ENCODE measurements at places on chromosomes 2 and 18.
A peak's percentile ranks its signal among the peaks of the same experiment; 100 is the strongest.

DNA sequence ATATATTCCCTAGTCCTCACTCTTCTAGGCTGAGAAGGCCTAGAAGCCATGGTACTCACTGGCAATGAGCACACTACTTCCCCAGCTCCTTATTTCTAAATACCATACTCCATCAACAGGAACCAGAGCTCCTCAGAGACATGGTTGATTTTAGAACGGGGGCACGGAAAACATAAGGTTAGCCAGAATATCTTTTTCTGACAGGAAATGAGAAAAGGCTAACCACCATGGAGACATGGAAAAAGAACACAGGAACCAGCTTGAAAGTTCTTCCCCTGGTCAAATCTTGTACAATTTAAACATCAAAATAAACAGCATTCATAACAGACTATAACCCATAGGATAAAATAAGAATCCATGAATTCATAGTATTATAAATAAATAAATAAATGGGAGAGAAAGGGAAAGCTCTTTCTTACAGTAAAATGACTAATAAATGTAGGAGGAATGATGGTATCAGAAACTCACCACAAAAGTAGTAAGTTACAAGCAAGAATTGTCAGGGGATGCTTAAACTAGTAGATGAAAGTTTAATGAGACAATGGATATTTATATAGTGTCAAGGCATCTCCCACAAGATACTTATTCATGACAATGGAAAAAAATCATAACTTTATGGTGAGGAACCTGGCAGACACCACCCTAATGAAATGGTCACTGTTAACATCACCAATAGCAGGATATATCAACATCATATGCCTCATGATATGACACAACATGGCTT lies 20.6 kb upstream of the GCC2 start:
- no peak for DNase-seq

- no peak for DNase-seq
Observed at GRCh38 chr18:59516356-59517155, 157.5 kb upstream of the LMAN1 start.

- no peak for DNase-seq
Observed at GRCh38 chr2:238140040-238140439, 1.6 kb downstream of the KLHL30 start.

DNA sequence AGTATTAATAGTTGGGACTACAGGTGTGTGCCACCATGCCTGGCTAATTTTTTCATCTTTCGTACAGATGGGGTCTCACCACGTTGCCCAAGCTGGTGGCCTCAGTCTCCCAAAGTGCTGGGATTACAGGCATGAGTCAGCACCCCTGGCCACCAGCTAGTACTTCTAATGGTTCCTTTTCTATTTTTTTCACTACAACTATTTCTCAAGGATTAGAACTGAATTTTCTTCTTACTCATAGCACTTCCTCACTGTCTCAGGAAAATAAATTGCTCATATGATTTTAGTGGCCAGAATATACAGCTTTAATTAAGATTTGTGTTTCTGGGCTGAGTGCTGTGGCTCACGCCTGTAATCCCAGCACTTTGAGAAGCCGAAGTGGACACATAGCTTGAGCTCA lies 43.2 kb upstream of the SOS1 start:
- DNase-seq = no peak

DNA sequence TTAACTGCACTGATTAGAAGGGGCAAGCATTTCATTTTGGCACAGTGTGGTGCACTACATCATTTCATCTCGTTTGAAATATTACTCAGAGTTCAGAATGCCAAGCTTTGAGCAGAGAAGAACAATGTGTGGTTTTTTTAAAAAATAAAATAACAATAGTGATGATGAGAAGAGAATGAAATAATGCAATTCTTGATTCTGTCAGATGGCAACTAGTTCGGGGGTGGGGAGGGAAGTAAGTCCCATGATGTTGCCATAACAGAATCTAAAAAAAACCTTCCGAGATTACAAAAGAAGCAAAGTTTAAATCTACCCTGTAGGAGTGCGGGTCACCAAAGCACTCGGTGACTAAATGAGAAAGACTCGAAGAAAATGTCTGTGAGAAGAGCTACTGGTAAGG lies 490.4 kb downstream of the NR4A2 start:
- no peak for DNase-seq

DNA sequence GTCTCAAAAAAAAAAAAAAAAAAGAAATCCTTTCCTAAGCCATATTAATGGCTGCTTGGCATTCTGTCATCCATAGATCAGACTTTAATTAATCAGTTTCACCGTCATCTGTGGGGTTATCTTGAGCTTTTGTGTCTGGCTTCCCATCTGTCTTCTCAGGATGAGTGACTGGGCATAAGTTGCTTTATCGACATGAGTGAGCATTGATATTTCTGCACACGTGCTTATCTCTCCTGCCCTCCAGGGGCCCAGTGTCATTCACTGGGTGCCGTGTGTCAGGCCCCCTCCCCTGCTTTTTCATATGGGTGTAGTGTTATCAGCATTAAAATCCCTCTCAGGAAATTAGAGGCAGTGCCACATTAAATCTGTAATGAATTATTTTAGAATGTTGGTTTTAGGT lies 65.6 kb downstream of the SH3BP4 start:
- DNase-seq = no peak

GRCh38 chr2:10844097-10844496 lies 31.5 kb upstream of the PDIA6 start:
- peak; percentile 73 for DNase-seq

DNA sequence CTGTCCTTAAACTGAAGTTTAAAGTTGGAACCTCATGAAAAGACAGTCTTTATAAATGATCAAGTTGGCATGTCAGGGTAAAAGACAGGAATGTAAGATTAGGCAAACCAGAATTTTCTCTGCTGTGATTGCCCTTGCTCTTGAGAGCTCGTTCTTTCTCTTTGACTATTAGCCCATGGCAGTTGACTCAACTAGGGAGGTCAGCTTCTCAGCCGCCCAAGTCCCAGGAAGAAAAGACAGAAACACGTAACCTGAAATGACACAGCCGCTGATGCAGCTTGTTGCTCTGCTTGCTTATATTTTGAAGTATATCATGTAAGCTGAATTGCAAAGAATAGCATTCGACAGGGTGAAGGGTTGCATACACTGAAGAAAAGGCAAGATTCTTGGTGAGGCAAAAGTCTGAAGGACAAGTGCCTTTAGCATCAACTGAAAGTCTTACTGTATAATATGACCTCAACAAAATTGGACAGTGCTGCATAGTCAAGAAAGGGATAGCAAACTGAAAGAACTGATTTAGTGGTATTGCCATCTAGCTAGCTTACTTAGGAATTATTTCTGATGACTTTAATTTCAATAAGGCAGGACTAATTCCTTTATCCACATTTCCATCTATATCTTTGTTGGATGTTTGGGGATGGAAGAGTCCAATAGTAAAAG lies 54.7 kb downstream of the ARHGAP15 start:
- no peak for DNase-seq

- DNase-seq = no peak
Observed at GRCh38 chr2:111207851-111208250, 87.1 kb downstream of the BCL2L11 start.

DNA sequence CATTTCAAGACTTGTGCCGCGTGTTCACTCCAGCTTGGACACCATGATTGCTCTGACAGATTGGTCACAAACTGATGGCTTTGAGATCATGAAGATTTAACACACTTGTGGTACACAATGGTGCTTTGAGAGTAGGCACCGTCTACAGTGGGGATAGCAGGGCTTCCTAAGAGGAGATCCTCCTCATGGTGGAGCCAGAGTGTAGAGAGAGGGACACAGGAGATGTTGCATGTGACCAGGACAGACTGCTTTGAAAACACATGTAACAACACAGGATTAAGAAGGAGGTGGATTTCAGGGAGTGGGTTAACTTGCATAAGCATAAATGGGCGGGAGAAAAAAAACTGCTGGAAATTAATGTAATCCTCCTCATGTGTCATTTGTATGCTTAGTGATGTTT lies 95.7 kb upstream of the LINC00305 start:
- peak; percentile 61 for DNase-seq

GRCh38 chr18:13500869-13501542 lies 225.4 kb downstream of the FAM210A start:
- DNase-seq = peak; percentile 76

GRCh38 chr2:203683421-203683820 lies 23.0 kb upstream of the CD28 start:
- DNase-seq = no peak

DNA sequence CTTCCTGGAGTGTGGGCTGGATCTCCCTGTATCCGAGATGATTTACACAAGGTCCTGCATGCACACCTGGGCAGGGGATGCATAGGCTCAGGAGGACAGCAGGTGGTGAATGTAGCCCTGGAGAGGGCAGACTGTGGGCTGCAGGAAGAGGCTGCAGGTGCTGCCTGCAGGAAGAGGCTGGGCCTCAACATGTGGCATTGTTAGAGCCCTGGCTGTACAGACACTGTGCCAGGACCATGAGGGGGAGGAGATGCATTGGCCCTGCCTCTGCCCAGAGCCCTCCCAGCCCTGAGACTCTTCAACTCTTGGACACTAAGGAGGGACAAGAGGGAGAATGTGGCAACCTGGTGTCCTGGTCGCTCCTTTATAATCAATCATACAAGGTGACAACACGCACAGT lies 392.8 kb downstream of the TNS1 start:
- no peak for DNase-seq

DNA sequence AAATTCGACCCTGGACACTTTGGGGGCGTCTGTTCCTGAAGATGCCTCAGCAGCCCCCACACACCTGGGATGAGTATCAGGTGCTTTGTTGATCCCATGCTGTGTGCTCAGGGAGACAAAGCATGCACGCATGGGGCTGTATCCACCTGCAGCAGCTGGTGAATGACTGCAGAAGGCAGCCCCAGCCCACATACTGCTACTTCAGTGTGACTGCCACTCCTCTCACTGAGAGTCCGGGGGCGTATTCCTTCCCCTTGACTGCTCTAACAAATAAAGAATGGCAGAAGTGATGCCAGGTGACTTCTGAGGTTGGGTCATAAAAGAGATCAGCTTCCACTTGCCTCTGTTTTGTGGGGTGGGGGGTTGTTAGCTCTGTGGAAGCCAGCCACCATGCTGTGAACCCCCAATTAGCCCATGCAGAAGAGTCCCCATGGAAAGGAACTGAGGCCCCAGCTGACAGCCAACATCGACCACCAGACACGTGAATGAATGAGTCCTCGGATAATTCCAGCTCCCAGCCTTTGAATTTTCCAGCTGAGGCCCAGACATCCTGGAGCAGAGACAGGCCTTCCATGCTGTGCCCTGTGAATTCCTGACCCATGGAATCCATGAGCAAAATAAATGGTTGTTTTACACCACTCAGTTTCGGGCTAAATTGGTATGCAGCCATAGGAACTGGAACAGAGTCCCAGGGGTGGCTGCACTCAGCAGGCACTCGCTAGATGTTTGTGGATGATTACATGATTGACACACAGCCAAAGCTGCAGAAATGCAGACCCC lies 289.3 kb downstream of the CELF4 start:
- no peak for DNase-seq

- no peak for DNase-seq
Observed at GRCh38 chr2:241310917-241311566, 4.4 kb downstream of the HDLBP start.

DNA sequence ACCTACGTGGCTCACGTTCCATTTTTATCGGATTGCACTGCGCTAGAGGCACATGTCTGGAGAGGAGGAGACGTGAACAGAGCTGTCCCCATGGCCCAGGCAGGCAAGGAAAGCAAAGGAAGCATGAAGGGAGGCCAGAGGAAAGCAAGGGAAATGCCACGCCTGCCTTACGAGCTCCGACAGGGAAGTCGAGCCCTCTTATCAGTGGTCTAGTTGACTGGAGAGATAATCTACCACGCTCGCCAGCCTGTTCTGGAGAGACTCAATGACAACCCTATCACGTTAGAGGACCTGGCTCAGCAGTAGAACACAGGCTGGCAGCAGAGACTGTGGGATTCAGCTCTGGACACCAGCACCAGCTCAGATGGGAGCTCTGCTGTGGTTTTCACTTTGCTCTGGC lies 202.6 kb upstream of the ID2 start:
- DNase-seq = no peak

GRCh38 chr2:46870051-46870839 lies 45.4 kb downstream of the MCFD2 start:
- no peak for DNase-seq

GRCh38 chr2:198073253-198073652 lies 268.9 kb downstream of the PLCL1 start:
- DNase-seq = peak; percentile 12

- peak; percentile 72 for DNase-seq
Observed at GRCh38 chr2:8761529-8762164, 75.8 kb downstream of the KIDINS220 start.

- no peak for DNase-seq
Observed at GRCh38 chr2:65565681-65566080, 133.3 kb upstream of the SPRED2 start.

DNA sequence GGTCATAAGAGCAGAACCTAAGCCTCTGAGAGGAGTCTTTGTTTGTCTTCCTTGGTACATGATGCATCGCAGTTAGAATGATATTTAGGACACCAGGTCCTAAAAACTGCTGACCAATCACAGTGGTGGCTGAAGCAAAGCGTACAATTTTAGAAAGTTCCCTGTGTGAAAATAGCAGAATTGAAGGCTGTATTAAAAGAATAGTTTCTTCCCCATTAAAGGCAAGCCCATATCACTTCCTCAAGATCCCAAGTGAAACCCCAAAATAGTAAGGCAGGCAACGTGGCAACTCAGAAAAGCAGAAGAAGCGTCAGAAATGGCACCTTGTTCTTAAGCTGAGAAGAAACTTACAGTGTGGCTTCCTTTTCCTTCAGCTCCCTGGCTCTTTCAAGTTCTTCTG lies 154.8 kb upstream of the PGAP1 start:
- no peak for DNase-seq

- no peak for DNase-seq
Observed at GRCh38 chr2:207231967-207232366, 66.2 kb upstream of the KLF7 start.

GRCh38 chr2:42241517-42241916 lies 72.4 kb downstream of the EML4 start:
- DNase-seq = no peak

- DNase-seq = no peak
Observed at GRCh38 chr2:119567292-119567691, 23.0 kb downstream of the CFAP221 start.

- DNase-seq = no peak
Observed at GRCh38 chr2:182740701-182741100, 24.6 kb downstream of the DNAJC10 start.

DNA sequence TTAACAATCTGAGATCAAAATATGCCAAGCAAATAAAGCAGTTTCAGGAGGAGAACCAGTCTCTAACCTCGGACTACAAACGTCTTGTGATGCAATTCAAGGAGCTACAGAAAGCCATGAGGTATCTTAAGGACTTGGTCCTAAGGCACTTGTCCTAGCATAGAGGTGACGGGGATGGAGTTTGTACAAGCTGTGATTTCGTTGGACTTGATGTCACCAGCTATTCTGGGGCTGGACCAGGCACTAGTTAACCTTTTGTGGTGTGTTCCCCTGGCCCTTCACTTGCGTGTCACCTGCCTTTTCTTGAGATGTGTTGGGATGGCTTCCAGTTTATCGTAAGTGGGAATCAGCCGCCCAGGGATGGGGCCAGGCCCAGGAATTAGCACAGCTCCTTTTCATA lies 33.7 kb downstream of the OTOF start:
- DNase-seq = no peak

Measured in eye (tissue), 1 donor.